HuH-7 (cell line): ENCODE measurements at places on chromosomes 16 and 17.
A peak's percentile ranks its signal among the peaks of the same experiment; 100 is the strongest.

- DNase-seq = no peak
Measured at GRCh38 chr16:72429671-72430081, 257.7 kb upstream of the PMFBP1 start.

DNA sequence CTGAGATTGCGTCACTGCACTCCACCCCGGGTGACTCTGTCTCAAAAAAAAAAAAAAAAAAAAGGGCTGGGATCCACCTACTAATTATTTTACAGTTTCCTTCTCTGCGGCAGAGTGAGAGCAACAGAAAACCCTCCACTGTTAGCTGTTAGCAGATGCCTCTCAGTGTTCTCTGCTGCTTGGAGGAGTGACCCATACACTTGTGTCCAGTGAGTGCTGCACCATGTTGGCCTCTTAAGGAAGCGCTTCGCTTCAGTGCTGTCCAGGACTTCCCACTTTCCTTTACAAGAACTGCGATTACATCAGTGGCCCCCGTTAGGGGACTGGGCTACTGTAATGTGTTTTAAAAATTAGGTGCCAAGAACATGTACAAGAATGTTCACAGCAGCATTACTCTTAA, 18.4 kb upstream of the CLEC18B start:
- no peak for DNase-seq

DNA sequence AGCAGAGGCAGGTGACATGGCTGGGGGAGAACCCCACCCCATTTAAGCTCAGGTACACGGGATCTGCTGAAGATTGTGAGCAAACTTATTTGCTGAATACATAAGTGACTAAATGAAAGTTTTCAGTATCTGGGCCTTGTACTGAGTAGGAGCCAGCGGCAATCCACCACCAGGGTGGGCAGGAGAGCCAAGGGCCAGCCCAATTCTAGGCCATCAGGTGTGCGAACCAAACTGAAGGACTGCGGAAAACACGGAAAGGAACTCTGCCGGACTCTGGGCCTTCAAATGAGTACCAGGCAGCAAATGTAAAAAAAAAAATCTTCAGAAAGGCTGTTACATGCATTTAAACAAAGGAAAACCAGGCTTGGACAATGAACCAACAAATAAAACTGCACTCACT, 19.7 kb downstream of the ARHGAP17 start:
- DNase-seq = no peak

DNA sequence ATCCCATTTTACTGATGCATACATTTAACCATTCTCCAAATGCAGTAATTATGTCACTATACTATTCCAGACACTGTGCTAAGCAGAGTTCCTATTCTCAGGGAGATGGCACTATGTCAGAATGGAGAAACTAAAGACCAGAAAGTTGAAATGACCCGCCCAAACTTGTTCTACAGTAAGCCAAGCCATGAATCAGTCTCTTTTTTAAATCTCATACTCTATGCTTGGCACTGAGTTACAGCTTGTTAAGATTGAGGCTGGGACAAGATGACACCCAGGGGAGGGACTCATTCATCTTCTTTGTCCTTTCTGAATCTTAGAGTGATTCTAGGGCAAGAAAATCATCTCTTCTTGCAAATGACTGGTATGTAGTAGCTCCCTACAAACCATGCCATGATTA, 247.0 kb upstream of the CCL2 start:
- DNase-seq = no peak

DNA sequence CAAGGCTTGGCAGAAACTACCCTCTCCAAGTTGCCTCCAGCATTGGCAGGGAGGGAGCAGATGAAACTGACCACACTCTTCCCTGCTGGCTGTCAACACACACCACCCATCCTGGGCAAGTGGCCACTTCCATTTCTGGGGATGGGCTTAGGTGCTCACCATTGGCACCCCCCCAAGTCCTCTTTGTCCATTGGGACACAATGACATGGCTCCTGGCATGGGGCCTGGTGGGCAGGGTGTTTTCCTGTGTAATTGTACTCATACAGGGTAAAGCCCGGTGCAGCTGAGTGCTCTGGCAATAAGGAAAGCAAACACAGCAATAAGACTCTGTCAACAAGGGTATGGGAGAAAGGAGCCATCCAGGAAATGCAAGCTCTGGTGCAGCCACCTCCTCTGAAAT, 22.6 kb downstream of the SCNN1B start:
- peak; percentile 41 for DNase-seq

- DNase-seq = no peak
Measured at GRCh38 chr16:48143812-48144368, 11.9 kb downstream of the ABCC12 start.

DNA sequence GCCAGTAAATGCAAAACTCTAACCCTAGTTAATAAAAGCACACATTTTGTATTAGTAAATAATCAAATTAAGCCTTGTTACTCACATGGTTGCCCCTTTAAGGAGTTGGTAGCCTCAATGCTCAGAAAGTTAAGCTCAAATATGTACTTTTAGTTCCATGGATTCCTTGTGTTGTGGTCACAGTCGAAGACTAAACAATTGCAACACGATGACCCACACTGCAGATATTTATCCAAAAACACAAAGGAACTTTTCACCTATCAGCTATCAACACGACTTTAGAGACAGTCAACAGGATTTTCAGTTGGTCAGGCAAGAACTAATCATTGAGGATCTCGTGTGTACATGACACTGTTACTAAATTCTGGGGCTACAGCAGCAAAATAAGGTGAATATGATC, 47.4 kb upstream of the NUDT7 start:
- DNase-seq = no peak

- no peak for DNase-seq
Measured at GRCh38 chr17:58315281-58315711, 13.3 kb downstream of the TSPOAP1 start.

DNA sequence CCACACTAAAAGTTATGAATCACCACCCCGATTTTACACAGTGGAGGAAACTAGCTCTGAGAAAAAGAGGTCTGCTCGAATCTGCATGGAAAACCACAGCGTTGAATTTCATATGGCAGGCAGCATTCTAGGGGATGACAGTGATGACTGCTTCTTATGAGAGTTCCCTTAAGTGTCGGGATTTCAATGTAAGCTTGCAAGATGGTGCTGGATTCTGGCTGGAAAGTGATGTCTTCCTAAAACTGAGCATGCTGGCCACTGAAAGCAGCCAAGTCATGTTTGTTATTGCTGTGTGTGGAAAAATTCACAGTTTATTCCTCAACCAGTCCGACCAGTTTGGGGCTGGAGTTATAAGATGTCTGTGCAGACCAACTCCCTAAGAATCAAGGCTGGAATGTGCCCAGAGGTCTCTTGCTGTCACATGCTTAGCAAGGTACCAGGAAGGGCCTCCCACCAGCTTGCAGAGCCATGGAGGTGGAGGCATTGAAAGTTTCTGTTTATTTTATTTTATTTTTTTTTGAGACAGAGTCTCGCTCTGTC, 37.2 kb upstream of the GAN start:
- no peak for DNase-seq

DNA sequence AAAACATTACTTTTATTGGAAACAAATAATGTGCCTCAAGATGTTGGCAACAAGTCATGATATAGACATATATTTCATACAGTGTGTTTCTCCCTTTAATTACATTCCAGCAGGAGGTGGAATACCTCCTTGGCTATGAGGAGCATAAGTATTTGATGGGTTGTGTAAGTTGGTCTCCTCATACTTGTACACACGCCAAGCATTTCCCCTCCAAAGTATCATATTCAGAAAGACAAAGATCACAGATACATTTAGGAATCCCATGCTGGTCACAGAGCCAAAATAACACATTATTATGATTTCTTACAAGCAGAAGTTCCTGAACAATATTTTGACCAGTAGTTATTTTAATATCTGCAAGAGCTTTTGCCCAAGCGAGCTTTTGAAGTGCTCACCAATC, 57.8 kb downstream of the WSB1 start:
- DNase-seq = no peak

GRCh38 chr16:4790871-4791270, 2.7 kb upstream of the SEPTIN12 start:
- no peak for DNase-seq

- no peak for DNase-seq
Measured at GRCh38 chr17:76014925-76015261, 12.2 kb downstream of the EVPL start.

DNA sequence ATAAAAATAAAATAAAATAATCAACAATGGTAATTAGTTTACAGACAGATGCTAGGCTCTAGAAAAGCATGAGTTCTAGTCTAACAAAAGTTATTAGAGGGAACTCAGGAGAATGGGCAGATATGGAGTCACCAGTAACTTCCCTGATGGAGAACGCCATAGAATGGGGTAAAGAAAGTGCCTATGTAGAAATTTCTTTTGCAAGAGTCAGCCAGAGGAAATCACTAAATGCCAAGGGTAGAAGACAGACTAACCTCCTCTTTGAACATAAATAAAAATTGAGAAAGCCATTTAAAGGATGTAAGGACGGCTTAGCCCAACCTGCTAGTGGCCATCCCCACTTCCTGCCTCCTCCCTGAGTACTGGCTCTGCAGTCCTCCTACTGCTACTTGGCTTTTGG, 141.6 kb downstream of the VPS53 start:
- no peak for DNase-seq

GRCh38 chr17:4901648-4902344, 1.1 kb downstream of the CHRNE start:
- no peak for DNase-seq

- DNase-seq = no peak
Measured at GRCh38 chr17:17042384-17042736, at the start of gene MPRIP. TSS of gene MPRIP (plus strand) at chr17:17042457. CDS start at chr17:17042849, 392 bp downstream.

DNA sequence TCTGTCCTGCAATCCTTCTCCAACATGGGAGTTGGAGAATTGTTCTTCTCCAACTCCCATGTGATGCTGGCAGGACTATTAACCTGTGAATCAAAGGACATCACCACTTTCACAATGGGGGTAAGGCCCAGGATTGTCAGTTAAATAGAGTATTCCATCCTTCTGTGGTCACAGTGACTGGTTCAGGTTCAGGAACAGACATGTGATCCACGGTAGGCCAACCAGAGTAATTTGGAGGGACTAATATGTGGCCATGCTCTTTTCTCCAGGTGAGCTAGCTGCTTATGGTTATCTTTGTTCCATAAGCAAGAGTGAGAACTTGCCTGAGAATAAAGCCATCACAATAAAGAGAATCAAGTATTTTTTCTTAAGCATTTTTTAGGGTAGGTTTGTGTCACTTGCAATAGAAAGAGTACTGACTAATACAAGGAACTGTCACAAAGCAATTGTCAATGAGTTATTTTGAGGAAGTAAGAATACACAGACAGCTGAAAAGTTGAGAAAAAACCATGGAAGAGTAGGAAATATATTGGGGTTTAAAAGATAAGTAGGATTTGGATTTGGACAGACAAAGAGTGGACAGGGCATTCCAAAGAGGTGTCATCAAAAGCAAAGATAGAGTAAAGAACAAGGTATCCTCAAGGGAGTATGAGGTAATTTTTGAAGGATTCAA, 63.4 kb downstream of the BRIP1 start:
- DNase-seq = no peak

GRCh38 chr16:9695152-9695551, 487.1 kb downstream of the GRIN2A start:
- DNase-seq = no peak

- no peak for DNase-seq
Measured at GRCh38 chr16:58154345-58154744, 25.2 kb upstream of the CFAP20 start.

DNA sequence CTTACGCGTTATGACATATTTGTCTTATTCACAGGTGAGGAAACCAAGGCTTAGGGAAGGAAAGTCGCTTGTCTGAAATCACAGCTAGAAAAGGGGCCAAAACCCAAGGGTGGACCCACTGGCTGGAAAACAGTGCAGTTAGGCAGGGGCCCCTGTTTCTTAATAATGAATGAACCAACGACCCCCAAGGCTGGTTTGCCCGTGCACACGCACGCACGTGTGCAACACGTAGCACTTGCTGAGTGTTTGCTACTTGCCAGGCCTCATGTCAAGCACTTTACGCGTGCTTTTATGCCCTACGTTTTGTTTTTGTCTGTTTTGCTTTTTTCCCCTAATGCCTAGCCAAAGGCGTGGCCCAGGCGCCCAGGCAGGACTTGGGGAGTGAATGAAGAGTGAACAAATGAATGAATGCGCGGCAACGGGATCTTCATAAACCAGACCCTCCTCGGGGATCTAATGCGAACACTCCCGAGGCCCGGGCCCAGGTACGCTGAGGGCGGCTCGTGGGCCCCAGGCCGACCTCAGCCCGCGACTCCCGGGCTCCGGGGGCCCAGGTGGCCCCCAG, 571 bp upstream of the USP10 start:
- DNase-seq = no peak

DNA sequence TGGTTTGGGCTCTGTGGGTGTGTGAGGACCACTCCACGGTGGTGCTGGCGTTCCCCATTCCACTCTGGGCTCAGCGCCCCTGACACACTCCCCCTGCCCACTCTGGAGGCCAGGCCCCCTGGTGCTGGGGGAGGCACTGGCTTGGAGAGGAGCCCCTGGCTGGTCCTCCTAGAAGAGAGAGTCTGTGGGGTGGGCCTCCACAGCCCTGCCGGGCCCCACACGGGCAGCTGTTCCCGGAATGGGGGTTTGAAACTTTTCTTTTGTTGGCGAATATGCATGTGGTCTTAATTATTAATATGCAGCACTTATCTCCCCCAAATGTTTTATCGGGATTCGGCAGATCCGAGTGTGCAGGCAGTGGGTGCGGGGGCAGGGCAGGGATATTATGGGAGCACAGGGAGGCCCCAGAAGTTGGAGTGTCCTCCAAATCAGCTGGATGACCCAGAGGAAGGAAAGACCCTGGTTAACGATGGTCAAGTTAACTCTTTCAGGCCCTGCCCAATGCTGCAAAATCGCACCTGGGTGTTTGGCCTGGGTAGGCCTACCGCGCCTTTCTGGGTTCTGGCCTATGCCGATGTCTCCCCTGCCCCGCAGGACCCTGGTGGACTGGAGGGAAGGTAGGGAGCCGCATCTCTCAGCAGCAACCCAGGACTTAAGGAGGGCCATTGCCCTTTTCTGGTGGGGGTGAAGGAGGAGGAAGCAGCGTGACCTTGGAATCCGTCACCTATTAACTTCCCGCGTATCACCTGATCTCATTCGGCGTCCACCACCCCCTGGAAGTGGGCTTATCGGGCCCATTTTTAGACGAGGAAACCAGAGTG, 36.0 kb downstream of the TMEM235 start:
- DNase-seq = no peak

- DNase-seq = no peak
Measured at GRCh38 chr17:18860161-18860972, 2.4 kb downstream of the PRPSAP2 start.

DNA sequence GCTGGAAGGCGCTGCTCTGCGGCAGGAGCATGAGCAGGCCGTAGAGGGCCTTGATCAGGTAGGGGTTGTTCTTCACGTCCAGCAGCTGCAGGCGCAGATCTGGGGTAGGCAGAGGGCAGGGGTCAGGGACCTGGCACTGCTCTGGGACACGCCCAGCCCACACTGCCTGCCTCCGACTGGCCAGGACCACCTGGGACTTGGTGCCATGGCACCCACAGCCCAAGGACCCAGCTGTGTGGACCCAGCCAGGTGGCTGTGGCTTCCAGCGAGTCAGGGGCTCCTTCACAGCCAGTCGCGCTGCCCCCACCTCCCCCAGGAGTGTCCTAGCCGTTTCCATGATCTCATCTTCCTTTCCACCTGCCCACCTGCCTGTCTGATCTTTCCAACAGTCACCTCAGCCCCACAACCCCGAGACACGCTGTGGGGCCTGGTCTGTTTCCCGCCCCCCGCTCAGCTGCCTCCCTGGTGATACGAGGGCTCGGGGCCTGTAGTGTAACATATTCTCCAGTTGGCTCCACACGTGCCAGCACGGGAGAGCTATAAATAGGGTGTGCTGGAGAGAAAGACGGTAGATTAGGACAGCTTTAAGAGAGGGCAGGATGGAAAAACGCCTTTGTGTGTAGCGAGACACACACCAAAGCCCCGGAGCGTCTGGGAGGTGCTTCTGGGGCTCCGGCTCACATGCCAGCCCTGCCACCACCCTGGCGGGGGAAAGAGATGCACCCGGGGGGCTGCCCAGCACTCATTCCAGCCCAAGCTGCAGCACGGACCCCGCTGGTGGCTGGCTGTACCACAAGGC, 7.2 kb upstream of the MTSS2 start:
- no peak for DNase-seq
